Omental fat pad (tissue), 4 donors: ENCODE measurements at places on chromosomes 2 and 18. TPM values are rescaled to one million over a fixed set of nuclear protein-coding genes. Genes with fewer than 3 reads are reported as not detected.

DNA sequence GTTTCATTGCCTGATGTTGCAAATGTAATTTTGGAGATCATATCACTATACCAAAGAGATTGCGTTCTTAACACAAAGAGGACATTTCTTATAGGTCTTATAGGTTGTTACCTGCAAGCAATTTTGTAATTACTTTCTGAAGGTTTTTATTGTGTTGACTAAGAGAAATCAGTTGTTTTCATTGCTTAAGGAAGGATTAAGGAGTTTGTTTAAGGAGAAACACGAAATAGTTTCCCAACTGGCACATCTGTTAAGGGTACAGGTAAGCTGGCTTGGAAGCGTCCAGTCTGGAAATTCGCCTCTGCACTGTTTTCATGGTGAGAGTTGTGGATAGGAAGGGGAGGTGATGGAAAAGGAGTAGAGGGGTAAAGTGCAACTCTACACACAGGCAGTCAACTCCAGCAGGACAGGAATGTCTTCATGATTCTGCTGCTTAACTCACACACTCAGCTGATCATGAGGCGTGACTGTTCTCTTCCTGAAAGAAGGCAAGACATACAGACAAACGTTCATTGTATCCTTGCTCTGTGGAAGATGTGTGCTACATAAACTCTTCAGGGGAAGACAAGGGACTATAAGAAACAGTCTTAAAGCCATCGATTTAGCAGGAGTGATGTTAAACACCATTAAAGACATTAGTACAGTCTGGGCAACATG is 61.4 kb upstream of the ACSL3 start:
- no peak for DNase-seq

DNA sequence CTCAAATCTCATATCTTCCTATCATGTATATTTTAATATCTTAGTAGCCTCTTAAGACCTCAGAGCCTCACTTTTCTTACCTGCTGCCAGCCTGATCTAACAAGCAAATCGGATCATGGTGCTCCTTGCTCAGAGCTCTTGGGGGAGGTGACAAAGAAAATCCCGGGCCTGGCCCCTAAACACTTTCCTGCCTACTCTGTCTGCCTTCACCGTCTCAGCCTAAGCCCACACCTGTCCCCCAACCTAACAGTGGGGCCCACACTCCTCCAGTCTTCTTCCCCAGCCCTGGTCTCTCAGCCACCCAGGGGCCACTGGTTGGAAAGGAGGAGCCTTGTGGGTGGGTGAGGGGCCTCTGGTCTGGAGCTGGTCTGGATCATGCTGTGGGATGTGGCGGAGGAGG is 207.3 kb downstream of the HAUS1 start:
- DNase-seq = no peak

DNA sequence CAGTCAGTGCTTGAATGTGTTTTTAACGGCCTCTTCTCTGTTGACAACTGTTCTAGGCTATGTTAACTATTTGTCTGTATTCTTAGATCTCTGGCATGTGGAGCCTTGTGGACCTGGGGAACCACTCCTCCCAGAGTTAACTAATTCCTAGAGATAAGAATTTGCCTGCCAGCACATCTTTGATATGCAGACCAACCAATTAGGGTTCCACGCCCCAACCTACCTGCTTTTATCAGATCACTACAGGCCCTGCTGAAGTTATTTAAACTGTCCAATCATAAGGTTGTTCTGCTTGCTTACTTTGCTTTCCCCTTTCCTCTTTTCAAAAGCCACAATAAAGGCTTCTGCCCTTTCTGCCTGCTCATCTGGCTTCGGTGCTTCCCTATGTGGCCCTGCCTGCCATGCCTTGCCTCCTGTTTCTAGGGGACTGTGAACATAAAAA is 8.5 kb upstream of the CYBRD1 start:
- no peak for DNase-seq

The CBLN2 gene
- total RNA-seq = 3.0 TPM

The SCYGR4 gene
- not detected for total RNA-seq

DNA sequence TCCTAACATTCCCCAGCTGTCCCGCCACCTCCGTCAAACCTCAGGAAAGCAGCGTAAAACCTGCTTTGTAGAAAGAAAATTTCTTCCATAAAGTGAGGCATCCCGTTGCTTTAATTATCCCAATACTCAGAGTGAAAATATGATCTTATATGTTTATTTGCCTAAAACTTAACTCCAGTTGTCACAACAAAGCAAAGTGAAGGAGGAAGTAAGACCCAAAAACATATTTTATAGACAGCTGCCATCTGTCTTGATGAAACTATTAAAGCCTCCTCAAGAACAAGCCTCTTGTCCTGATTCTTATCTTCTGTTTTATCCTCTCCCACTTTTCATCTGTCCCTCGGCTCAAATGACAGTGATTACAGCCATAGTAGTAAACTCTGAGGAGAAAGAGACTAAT is 28.9 kb upstream of the LPIN2 start:
- no peak for DNase-seq

GRCh38 chr18:79381811-79382311 is 13.9 kb upstream of the NFATC1 start:
- DNase-seq = no peak

DNA sequence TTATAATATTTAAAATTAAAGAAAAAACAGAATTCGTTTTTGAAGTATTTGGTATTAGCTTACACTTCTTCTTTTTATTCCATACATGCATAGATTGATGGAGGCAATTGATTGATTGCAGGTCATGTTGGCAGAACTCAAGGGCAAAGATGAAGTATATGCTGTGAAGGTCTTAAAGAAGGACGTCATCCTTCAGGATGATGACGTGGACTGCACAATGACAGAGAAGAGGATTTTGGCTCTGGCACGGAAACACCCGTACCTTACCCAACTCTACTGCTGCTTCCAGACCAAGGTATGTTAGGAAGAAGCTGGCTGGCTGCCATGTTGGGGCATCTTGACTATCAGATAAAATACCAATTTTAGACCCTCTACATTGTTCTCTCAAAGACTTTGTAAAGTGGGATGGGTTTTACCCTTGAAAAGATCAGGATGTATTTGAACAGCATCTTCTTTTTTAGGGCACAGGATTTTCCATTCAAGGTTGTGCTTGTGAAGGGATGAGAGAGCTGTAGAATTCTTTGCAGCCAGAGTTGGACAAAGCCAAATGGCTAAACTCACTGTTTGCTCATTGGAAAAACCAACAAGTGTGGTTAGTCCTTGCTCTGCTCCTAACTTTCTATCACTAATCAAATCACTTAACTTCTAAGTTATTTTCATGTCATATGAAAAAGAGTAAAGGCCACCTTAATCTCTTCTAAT is 286.8 kb upstream of the EPAS1 start:
- DNase-seq = no peak

The EGR4 gene
- total RNA-seq = not detected

GRCh38 chr2:175218551-175218950 is 37.0 kb upstream of the ATP5MC3 start:
- no peak for DNase-seq

- no peak for DNase-seq
These were observed 90.9 kb downstream of the GPD2 start for GRCh38 chr2:156526950-156527636.

The DYNC2LI1 gene
- 24.3 TPM for total RNA-seq

- no peak for DNase-seq
These were observed 6.1 kb downstream of the ZFP36L2 start for GRCh38 chr2:43220229-43220751.

DNA sequence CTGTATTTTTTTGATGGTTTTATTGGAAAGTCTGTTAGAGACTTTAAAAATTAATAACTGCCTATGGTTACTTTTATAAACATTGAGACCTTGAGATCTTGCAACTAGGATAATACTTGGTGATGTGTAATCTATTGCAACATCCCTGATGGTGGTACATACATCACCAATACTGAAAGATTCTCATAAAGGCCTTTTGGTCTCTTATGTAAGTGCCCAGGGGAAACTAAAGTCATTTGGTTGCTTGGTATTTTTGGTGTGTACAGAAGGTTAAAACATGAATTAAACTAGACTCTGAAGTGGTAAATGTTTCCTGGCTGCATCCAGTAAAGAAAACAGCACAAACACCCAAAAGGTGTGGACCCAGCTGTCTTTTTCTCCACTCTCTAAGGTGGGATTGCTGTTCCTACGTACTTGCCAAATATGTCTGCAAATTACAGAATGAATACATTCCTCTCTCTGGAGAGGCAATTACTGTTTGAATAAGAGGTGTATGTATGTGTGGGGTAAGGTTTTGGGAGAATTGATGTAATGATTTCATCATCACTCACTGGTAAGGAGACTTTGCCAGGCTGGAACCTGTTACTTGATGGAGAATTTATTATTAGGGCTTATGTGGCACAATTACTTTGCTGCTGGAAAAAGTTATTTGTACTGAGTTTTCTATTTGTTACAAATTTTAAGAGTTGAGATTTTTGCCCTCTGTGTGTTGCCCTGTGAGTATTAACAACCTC is 3.6 kb downstream of the B3GNT2 start:
- no peak for DNase-seq

DNA sequence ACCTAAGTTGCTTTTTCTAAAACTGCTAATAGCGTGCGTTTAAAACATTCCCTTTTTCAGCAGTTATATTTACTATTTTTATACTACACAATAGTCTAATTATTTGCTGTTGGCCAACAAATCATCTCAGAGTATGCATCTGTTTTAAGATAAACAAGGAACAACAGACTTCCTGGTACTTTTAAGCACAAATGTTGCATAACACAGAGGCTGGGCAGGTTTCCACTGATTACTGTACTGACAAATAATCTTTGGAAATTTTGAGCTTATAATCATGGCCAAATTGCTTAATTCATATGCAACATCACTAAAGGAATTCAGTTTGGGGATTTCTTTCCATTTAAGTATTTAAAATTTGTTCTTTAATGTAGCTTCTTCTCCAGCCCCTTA is 737.4 kb upstream of the SALL3 start:
- peak; percentile 70 for DNase-seq

- no peak for DNase-seq
These were observed 140.1 kb upstream of the HAAO start for GRCh38 chr2:42932271-42933151.

DNA sequence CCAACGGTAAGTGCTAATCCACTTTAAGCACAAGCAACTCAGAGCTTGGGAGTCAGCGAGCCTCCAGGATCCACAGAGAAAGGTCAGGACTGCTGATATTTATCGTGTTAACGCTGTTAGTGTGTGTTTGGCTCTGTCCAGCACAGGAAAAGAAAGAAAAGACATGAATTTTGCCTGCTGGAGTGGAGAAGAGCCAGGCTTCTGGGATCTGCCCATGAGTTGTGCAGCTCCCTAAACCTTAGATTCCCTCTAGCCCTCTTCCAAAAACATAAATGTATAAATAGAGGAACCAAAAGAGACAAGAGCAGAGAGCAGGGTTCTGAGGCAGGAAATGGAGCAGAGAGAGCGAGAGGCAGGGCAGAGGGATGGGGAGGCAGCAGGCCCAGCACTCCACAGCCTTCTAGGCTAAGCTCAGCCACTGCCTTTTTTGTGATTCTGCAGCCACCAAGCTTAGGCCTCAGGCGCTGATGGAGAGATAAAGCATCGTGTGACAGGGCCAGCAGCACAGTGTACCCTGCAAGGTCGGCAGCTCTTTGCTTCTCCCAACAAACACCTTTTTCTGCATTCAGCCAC is 14.5 kb upstream of the MAT2A start:
- DNase-seq = no peak

- no peak for DNase-seq
These were observed 12.7 kb upstream of the FZD5 start for GRCh38 chr2:207782238-207783030.

- no peak for DNase-seq
These were observed 230.7 kb upstream of the CCDC68 start for GRCh38 chr18:55189972-55190371.

GRCh38 chr2:67489396-67489795 is 92.3 kb downstream of the ETAA1 start:
- DNase-seq = no peak

The TRIB2 gene
- 27.8 TPM for total RNA-seq

GRCh38 chr2:96207073-96207773 is 1.4 kb downstream of the STARD7 start:
- DNase-seq = no peak

DNA sequence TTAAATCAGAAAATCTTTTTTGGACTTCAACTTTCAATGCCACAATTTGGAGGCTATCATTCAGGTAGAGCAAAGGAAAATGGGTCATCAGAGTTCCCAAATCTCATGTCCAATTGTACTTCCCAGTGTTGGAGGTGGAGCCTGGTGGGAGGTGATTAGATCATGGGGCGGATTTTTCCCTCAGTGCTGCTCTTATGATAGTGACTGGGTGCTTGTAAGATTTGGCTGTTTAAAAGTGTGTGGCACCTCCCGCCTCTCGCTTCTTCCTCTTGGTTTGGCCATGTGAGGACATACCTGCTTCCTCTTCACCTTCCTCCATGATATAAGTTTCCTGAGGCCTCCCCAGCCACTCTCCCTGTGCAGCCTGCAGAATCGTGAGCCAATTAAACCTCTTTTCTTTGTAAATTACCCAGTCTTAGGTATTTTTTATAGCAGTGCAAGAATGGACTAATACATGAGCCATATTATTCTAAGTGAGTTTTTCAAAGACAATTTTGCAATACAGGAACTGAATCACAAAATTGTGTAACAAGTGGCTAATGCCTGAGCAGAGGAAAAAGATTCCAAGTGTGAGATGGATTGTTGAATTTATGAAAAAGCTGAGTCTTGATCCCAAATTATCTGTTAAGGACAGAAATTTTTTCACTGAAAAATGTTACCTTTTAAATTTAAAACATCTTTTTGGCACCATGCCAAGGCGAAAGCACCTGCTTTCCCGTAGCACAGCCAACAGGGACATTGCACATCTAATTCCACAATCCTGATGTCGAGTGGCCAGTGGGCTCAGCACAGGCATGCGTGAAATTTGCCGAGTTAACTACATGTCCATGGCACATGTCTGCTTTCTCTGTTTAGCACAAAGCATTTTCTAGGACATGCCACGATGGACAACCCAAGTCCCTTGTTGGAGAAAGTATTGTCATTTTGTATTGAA is 150.9 kb downstream of the COL6A3 start:
- DNase-seq = no peak

- DNase-seq = no peak
These were observed 218.8 kb upstream of the NRP2 start for GRCh38 chr2:205463466-205464025.

DNA sequence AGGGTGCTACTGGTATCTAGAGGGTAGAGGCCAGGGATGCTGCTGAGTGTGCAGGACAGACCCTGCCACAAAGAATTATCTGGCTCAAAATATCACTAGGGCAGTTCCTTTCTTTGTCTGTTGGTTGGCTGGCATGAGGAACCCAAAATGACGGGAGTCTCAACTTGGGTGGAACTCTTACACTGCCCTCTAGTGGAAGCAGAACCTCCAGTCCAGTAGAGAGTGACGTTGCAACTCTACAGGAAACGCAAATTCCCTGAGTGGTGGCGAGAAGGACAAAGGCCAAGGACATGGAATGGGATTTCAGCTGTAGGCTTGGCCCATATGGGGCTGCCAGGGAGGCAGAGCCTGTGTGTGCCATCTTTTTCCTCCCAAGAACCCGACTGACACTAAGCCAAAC is 47.1 kb downstream of the COPS8 start:
- no peak for DNase-seq

- no peak for DNase-seq
These were observed 50.8 kb downstream of the WIPF1 start for GRCh38 chr2:174546519-174547506.

The TUBA4B gene
- not detected for total RNA-seq

The ALKAL2 gene
- total RNA-seq = 4.8 TPM
